ENCODE measurements at places on chromosomes 5 and 9. TPM values are rescaled to one million over a fixed set of nuclear protein-coding genes. Genes with fewer than 3 reads are reported as not detected.
A peak's percentile ranks its signal among the peaks of the same experiment; 100 is the strongest.

The PCDHGA2 gene
- 0.16 TPM for total RNA-seq

DNA sequence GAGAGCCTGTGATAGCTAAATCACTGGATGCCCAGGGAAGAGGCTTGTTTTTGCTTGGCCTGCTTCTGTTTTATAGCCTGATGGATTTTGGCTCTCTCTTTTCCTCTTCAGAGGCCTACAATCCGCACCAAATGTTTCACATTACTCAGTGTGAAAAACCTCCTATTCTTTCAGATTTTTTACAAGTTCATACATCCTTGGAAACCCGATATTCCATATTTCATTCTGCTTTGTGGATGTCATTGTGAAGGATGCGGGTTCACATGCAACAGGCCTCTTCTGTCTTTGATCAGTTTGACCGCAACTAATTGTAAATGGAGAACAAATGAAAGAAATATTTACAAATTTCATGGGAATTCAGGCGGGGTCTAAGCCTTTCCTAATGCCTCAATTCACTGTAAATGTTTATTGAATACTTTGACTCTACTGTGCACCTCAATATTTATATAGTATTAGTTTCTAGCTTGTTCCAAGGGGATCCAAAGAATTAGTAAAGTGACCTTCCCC lies 269.9 kb downstream of the DMRT2 start:
- no peak for DNase-seq

GRCh38 chr5:963673-964531 lies 44.7 kb upstream of the NKD2 start:
- DNase-seq: peak; percentile 65

GRCh38 chr9:7115606-7116005 lies 357.8 kb downstream of the KDM4C start:
- no peak for DNase-seq

All from naive thymus-derived CD8-positive, alpha-beta T cell (primary cell).